ENCODE measurements at places on chromosomes 7 and 10. TPM values are rescaled to one million over a fixed set of nuclear protein-coding genes. Genes with fewer than 3 reads are reported as not detected.

GALNT17 gene
- polyA plus RNA-seq: 5.5 TPM

DNA sequence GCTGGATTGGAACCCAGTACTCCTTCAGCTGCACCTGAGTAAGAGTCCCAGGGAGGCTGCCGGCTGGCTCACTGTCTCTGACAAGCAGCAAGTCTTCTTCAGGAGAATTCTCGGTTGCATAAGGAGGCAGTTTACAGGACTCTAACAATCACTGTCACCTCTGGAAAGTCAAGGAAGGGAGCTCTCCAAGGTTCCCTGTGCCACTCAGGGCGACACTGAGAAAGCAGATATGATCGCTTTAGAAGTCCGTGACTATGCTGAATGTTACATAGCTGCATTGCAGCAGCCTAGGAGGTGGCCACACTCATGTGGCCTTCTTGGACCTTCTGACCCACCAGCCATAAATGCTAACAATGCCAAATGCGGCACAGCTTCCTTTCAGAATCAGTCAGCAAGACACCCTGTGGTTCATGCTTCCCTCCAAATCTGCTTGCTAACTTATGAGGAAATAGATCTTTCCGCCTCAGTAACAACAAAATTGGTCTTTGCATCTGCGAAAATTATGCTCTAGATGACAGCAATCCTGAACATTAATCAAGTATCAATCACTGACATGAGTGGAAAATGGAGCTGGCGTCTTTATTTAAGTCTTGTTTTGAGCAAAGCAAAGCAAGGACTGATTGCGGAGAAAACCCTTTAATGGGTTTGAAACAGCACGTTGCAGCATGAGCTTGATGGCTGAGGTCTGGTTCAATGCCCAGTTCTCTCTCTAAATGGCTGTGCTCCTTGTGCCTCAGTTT lies 132.9 kb downstream of the ATXN7L1 start:
- no peak for DNase-seq

UCMA gene
- not detected for polyA plus RNA-seq

EVX1 gene
- polyA plus RNA-seq: 0.62 TPM

DNA sequence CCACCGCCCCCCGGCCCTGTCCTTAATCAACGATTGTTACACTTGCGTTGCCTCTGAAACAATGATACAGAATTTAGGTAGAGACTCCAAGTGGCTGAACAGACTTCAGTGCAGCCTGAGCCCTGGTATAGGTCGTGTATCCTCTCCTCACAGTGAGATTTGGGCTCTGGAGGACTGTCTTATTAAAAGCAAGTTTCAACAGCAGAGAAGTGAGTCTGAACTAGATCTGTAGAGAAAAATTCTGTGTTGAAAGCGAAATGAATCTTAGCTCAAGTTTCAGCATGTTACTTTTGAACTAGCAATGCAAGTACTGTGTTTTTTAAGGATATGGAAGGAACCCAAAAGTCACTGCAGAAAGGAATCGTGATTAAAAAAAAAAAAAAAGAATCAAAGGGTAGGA lies 103.1 kb downstream of the HOXA1 start:
- DNase-seq: no peak

ADAMTS14 gene
- polyA plus RNA-seq: not detected

ASB10 gene
- polyA plus RNA-seq: 0.22 TPM

- no peak for DNase-seq
Observed at GRCh38 chr10:53023411-53023810, 250.8 kb upstream of the MBL2 start.

- DNase-seq: no peak
Observed at GRCh38 chr7:106126170-106126938, 14.2 kb upstream of the SYPL1 start.

SPDYE11 gene
- polyA plus RNA-seq: not detected

DNA sequence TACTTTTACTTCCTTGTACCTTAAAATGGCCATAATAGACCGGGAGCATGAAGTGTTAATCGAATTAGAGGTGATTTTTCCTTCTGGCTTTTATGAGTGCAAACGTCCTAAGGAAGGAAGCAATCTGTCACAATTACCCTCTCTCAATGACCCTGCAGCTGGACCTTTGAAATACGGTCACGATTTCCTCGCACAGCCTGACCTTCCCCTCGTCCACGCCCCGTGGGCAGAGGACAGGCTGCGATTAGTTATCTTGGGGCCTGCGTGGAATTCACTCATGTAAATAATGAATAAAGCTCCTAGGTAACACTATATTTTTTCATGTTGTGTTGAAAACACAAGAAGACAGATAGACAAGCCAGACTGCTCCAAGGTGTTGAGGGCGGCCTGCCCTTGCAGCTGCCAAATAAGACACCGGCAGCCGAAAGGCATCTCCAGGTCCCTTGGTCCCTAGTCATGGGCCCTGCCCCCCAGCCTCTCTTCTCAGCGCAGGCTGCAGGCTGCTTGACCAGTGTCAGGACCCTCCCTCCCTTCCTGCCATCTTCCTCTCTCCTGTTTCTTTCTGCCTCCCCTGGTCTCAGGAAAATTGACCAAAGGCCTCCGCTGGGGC lies 199.9 kb downstream of the TCERG1L start:
- no peak for DNase-seq

- no peak for DNase-seq
Observed at GRCh38 chr7:34453150-34453549, 204.9 kb upstream of the NPSR1 start.

DNA sequence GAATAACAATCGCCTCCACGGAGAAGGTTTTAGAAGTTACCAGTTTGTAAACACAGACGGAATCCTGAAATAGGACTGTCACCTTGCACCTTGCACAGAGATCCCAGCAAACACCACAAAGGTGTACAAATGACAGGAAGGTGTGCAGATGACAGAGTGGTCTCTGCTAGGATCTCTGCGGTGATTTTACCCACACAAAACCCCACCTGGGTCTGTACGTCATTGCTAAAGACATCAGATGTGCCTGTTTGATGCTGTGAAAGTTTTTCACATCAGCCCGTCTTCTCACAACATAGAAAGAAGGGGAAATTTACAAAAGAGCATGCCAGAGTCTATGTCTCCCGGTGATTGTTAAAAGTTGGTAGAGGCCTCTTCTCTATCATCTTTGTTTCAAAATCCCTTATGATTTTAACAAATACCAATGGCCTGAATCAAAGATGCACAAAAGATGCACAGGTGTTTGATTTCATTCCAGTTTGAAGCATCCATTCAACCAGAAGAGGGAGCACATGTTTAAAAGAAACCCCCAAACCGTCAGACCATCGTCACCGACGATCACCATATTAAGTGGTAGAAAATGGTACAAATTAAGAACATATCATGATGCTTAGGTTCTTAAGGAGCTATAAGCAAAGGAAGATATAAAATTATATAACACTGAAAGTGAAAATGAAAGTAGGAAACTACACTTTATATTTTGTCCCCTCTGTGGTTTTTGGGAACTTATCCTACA lies 576.5 kb downstream of the PTPRN2 start:
- no peak for DNase-seq

All from kidney (tissue), 22 donors.